ENCODE measurements at places on chromosomes 16 and 17. TPM values are rescaled to one million over a fixed set of nuclear protein-coding genes. Genes with fewer than 3 reads are reported as not detected.

HOXB9 gene
- 3.4 TPM for total RNA-seq

GRCh38 chr16:81863630-81864352, 84.7 kb downstream of the PLCG2 start:
- no peak for DNase-seq

GRCh38 chr17:76734080-76734840, 2.9 kb downstream of the SRSF2 start:
- DNase-seq = no peak

DNA sequence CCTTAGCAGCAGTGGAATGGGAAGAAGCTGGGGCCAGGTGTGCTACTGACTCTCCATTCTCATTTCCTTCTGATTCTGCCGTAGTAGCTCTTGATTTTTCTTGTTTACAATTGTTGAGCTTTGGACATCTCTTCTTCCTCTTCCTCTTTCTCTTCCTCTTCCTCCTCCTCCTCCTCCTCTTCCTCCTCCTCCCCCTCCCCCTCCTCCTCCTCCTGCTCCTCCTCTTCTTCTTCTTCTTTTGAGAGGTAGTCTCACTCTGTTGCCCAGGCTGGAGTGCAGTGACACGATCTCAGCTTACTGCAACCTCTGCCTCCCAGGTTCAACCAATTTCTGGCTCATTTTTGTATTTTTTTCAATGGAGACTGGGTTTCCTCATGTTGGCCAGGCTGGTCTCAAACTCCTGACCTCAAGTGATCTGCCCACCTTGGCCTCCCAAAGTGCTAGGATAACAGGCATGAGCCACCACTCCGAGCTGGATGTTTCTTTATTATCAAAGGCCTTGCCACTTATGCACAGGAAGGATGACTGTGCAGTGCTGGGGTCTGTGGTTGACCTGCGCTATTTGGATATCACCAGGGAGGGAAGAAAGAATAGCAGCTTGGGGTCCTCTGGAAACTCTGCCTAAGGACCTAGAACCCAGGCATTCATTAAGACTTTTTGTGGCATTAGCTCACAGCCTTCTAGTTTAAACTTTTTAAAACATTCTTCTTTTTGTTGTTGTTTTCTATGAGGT, 127.8 kb upstream of the KCNJ16 start:
- DNase-seq = no peak

OTOP3 gene
- not detected for total RNA-seq

DNA sequence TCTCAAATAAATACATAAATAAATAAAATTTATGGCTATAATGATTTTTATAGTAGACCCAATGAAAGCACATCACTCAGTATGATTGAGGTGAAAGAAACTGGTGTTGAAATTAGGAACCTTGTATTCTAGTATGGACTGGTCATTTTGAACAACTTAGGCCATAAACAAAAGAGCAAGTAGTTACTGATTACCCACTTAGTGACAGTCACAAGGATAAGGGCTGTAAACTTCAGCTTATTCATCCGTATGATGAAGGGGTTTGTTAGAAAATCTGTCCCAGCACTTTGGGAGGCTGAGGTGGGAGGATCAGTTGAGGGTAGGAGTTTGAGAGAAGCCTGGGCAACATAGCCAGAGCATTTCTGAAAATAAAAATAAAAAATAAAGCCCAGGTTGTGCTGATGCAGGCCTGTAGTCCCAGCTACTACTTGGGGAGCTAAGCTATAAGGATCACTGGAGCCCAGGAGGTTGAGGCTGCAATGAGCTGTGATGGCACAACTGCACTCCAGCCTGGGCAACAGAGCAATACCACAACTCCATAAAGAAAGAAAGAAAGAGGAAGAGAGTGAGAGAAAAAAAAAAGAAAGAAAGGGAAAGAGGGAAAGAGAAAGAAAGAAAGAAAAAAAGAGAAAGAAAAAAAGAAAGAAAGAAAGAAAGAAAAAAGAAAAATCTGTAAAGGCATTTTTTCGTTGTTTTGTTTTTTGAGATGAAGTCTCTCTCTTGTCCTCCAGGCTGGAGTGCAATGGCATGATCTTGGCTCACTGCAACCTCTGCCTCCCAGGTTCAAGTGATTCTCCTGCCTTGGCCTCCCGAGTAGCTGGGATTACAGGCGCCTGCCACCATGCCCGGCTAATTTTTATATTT, 4.2 kb upstream of the SPAG9 start:
- DNase-seq = no peak

DNA sequence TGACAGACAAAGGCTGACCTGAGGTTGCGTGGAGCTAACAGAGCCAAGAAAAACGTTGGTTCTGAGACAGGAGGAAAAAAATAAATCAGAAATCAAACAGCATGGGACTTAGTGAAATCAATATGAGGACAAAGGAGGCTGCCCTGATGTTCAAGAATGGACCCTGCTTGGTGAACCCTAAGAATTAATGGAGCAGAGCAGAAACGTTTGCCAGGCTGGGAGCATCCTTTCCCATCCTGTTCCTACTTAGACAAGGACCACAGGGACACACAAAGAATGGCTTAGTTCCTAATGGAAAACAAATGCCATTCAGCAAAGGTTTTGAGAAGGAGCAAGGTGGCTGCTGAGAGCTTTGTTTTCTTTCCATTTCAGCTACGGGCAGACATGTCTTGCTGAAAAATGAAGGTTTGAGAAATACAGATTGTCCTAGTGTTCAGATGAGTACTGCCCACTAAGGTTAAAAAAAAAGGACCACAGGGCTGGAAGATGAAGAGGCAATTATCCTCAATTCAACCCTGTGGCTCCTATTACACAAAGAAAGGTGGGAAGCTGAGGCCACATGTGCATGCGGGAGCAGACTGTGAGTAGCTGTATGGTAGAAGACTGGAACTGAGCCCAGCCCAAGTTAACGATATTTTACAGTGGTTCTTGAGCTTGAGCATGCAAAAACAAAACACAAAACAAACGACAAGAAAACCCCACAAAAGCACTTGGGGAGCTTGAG, 230.1 kb downstream of the SLC39A11 start:
- DNase-seq = no peak

DNA sequence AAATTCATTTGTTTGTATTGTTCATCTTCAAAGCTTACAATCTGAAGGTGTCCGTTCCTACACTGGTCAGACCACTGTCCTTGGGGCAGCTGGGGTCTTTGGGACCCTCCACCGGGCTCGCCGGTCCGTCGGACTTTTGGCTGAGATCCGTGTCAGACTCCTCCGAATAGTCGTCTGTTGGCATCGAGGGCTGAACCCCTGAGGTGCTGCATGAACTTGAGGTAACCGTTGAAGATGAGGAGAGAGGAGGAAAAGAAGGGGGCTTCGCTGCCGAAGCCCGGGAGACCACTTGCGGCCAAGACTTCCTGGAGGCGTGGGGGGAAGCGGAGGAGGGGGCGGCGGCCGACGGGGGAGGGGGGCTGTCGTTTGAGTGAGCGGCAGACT, 260.8 kb downstream of the ZFHX3 start:
- no peak for DNase-seq

DNA sequence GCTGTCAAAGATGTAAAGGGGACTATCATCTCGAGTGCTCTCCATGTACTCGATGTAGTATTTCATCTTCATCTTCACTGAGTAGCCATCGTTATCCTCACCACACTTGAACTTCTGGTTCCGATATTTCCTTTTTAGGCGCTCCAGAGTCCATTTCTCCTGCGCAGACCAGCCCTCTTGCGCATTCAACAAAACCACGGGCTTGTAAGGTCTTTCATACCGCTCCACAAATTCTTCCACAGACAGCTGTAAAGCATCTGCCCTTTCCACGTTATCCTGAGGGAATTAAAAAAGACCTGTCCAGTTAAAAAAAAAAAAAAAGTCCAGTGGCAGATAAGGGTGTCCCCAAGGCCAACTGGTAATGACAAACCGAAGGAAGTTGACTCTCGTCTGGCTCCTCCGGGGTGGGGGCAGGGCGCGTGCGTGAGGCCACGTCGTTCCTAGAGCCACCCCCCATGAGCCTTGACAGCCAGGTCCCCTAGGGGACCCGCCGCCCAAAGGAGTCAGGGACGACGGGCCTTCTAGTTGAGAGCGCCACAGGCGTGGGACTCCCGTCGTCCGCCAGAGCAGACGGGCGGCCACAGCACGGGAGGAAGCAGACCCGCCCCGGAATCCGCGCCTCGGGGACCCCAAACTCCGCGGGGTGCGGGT, 701 bp downstream of the JMJD6 start:
- DNase-seq = peak; percentile 80

KRT33B gene
- not detected for total RNA-seq

Measured in activated naive CD8-positive, alpha-beta T cell treated with anti-CD3 and anti-CD28 coated beads for 36 hours (primary cell).